ENCODE measurements at places on chromosomes 2 and 18.

DNA sequence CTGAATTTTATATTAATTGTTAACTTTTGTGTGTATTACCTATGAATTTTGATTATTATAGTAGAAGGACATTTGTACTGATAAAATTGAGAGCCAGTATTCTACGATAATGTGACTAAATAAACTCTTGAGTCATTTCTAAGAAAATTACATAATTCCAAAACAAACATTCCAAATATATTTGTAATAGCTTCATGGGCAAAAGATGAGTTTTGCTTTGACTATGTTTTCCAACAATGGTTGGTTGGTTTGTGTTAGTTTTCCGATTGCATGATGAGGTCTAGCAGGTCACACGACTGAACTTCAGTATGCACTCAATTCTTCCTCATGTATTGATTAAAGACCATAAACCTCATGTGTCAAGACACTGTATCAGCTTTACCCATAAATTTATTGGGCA lies 71.7 kb upstream of the WDR75 start:
- DNase-seq: no peak

DNA sequence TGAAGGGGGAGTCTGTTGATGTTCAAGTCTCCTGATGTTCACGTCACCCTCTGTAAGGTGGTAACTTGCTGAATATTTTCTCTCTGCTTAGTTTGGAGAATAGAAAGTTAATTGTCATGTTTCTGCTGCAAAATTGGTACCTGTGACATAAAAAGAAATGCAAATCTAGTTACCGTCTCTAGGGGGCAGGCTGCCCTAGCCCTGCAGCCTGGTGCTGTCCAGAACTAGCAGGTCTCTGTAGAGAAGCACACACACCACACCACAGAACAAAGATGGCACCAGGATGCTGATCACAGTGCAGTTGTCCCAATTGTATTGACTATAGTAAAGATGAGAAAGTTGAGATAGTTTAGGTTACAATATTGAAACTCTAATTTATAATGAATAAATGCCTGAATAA lies 47.0 kb downstream of the SLC9A4 start:
- DNase-seq: peak; percentile 56

GRCh38 chr2:10229462-10230099 lies 73.1 kb upstream of the HPCAL1 start:
- no peak for DNase-seq

- no peak for DNase-seq
These were observed 115.7 kb upstream of the LRATD1 start for GRCh38 chr2:14516844-14517243.

DNA sequence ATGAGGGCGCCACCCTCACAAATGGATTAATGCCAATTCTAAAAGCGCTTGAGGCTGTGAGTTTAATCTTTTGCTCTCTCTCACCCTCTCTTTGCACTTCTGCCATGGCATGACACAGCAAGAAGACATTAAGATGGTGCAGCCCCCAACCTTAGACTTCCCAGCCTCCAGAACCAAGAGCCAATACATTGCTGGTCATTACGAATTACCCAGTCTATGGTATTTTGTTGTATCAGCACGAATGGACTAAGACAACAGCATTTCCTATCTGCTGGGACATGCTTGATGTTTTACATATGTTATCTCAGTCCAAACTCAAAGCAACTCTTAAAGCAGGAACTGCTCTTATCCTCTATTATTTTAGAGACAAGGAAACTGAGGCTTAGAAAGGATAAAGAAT lies 222.9 kb downstream of the STK39 start:
- no peak for DNase-seq

- no peak for DNase-seq
These were observed 1964.5 kb upstream of the PIK3C3 start for GRCh38 chr18:39990540-39990939.

DNA sequence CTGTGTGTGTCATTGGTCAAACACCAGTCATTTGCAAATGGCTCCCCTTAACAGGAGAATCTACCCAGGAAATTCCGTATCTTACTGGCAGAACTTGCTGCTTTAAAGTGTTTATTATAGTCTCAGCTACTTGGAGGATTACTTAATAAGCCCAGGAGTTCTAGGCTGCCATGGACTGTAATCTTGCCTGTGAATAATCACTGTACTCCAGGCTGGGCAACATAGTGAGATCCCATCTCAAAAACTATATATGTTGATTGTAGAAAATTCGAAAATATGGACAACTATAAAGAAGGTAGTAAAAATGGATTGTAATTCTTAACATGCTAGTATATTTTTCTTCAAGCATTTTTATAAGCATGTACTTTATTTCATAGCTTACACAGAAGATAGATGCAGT lies 4.5 kb downstream of the ATIC start:
- no peak for DNase-seq

- peak; percentile 37 for DNase-seq
These were observed 40.6 kb upstream of the MAP2 start for GRCh38 chr2:209383212-209383611.

- DNase-seq: no peak
These were observed 93.8 kb upstream of the REG3A start for GRCh38 chr2:79253243-79253774.

GRCh38 chr18:77077941-77078689 lies 54.5 kb downstream of the MBP start:
- DNase-seq: no peak

DNA sequence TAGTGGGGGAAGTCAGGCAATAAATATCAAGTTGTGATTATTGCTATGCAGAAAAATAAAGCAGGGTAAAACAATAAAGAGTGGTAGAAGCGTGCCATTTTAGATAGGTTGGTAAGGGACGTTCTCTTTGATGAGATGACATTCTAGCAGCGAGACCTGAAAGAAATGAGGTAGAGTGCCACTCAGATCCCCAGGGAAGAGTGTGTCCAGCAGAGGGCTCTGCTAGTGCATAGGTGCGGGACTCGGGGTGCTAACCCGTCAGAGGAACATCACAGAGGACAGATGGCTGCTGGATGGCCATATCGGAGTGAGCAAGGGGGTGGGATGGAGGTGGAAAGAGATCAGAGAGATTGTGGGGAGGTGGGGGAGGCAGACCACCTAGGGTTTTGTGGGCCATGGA lies 16.3 kb upstream of the GTF2A1L start:
- DNase-seq: peak; percentile 34

GRCh38 chr2:156883804-156884203 lies 373.7 kb upstream of the GALNT5 start:
- no peak for DNase-seq

GRCh38 chr2:224638301-224638823 lies 53.2 kb upstream of the CUL3 start:
- DNase-seq: no peak

DNA sequence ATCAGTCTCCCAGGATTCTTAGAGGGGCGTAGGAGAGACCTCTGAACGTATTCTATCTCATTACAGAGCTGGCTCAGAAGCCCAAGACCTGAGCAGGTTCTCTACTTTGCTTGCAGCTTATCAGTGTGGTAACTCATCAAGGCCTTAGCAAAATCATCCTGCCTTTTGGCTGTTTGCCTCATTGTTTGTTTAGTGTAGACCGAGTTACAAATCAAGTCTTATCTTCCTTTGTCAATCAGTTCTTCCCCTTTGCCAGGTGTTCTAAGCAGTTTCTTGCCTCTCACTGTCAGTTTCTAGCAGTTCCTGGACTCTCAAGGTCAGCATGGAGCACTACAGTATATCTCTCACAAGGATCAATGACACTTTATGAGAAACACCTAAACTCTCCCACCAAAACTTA lies 30.9 kb upstream of the NAB1 start:
- no peak for DNase-seq

DNA sequence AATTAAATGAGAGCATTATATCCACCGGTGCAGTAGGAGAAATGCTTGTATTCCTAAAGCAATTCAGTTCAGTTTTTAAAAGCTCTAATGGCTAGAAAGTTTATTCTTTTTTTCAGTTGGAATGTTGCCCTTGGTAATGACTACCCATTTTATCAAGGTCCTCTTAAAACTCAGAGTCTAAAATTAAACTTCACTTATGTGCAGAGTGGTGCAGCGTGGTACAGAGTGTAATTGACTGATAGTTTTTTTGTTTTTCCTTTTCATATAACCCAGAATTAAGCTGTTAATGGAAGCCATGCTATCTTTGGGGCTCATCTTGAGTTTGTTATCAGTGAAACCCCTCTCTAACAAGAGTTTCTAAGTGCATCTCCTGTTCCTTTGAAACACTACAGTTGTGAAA lies 21.4 kb downstream of the NCOA1 start:
- DNase-seq: no peak

DNA sequence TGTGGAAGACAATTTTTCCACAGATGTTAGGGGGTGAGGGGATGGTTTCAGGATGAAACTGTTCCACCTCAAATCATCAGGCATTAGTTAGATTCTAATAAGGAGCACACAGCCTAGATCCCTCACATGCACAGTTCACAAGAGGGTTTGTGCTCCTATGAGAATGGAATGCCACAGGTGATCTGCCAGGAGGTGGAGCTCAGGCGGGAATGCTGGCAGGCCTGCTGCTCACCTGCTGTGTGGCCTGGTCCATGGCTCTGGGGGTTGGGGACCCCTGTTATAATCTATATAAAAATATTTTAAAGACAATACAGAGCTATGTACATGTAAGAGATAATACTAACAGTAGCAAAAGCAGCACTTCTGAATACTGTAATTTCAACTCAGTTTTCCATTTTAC lies 19.2 kb downstream of the CWC22 start:
- DNase-seq: no peak

- no peak for DNase-seq
These were observed 86.7 kb upstream of the KLF7 start for GRCh38 chr2:207252416-207252815.

DNA sequence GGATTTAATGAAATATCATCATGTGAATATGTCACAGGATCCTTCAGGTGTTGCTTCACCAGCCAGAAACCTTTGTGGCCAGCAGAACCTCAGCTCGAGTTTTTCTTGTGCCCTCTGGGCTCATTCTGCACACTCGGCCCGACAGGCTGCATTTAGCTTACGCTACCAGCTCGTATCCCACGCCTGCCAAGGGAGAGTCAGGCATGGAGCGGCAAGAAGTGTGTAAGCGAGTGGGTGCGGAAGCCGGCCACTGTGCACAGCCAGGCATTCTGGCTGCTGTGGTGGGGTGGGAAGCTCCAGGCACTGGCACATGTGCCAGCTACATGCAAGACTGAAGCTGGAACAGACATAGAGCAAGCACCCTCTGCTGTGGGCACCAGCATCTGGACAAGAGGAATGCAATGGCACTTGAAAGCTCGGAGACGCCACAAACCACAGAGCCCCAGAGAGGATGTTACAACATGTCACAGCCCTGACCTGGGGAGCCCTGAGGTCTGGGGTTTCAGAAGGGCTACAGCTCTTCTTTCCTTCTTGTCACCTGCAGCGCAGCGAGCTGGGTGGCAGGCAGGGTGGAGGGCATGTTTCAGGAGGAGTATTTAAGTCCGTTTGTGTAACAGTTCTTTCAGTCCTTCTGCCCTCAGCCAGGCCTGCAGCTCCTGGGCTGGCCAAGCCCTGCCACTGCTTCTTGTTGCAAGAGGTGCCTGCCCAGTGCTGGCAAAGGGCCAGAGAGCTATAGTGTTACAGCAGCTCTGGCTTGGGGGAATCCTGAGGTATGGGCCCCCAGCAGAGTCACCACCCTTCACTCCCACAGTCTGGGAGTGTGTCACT lies 257.3 kb upstream of the HNMT start:
- DNase-seq: no peak

DNA sequence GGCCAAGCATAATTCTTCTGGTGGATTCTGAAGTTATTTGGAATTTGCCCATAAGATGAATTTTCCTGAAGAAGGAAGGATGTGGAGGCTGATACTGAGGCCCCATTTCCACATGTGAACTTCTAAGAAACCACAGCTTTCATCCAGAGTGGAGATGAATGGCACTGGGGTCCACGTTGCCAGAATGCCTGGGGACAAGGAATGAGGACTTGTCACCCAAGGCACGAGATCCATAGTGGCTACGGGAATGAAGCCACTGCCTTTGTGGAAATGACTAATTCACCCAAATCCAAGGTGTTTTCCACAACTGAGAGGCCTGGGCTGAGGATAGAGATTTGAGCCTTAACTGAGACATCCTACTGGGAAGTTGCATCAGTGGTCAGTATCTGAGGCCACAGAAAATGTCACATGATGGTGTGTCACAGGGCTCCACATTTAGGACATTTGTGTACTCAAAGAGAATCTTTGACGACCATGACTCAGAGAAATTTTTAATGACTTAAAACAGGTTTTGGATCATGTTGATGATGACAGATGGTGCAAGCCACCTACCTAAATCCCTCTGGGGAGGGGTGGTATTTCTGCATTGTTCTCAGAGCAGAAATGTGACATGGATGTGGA lies 286.1 kb downstream of the SOX11 start:
- DNase-seq: no peak

- DNase-seq: no peak
These were observed 303.3 kb downstream of the GBX2 start for GRCh38 chr2:235864733-235865515.

DNA sequence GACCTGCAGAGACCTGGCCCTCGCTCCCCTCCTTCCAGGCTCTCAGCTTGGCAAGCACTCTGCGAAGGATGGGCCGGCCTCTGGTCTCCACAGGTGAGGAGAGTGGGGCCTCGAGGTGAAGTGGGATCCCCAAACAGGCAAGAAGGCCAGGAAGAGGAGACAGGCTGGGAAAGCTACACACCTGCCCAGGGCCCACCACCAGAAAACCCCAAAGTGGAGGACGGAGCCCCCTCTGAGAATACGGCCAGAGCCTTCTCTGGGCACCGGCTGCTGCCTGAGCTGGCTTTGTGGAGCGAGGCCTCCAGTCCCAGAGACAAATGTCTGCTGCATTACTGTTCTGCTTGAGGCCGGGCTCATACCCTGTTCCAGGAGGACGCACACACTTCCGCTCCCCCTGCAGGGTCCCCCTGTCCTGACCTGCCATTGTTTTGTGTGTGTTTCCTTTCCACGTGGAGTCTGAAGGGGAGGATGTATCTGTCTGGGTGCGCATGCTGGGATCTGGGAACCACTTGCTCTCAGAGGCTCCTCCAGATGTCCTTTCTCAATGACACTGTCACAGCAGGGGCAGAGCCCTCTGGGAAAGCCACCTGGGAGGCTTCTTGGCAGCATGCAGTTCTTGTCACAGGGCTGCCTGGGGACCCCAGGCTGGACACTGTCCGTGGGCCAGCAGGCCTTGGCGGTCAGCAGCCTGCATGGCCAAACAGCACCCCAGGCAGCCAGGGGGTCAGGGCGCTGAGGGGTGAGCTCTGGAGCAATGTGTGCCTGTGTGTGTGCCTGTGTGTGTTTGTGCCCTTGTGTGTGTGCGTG lies 20.8 kb downstream of the KCNF1 start:
- DNase-seq: no peak

- DNase-seq: no peak
These were observed 453 bp upstream of the GRB14 start for GRCh38 chr2:164621764-164622105.

GRCh38 chr2:66585587-66585986 lies 150.7 kb downstream of the MEIS1 start:
- no peak for DNase-seq

DNA sequence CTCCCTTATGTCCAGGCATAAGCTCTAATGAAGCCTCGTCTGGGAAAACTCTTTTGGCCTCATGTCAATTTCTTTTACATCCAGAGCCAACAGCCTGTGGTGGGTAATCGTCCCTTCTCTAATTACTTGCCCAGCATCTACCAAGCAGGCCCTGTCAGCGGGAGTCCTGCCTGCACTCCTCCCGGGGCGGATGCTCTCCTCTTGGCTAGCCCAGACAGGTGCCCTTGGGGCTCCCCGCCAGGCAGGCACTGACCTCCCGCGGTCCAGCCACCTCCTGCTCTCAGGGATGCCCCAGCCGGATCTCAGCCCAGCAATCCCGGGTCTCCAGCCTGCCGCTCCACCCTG lies 74.2 kb downstream of the NCAPH start:
- no peak for DNase-seq
